ENCODE measurements at places on chromosomes 6 and 20. TPM values are rescaled to one million over a fixed set of nuclear protein-coding genes. Genes with fewer than 3 reads are reported as not detected.
A peak's percentile ranks its signal among the peaks of the same experiment; 100 is the strongest.

GRCh38 chr6:158460602-158461169, 99.2 kb upstream of the TMEM181 start:
- DNase-seq: no peak

- no peak for DNase-seq
Observed at GRCh38 chr6:84243240-84243639, 15.8 kb upstream of the CEP162 start.

DNA sequence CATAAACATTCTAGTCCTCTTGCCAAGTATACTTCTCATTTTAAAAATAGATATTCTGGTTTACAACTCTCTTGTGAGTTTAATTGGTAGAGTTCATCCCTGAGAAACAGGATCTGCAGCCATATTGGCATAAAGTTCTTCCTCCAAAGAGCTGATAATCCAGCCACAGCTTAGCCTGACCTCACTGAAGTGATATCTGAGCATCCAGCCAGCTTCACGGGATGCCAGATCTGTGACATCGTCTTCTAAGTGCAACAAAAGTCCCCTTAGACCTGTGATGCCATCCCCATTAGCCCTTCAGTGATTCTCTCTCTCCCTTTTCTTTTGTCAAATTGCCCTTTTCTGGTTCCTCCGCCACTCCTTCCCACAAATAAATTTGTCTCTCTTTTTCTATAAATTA, 180.6 kb upstream of the STXBP5 start:
- no peak for DNase-seq

DNA sequence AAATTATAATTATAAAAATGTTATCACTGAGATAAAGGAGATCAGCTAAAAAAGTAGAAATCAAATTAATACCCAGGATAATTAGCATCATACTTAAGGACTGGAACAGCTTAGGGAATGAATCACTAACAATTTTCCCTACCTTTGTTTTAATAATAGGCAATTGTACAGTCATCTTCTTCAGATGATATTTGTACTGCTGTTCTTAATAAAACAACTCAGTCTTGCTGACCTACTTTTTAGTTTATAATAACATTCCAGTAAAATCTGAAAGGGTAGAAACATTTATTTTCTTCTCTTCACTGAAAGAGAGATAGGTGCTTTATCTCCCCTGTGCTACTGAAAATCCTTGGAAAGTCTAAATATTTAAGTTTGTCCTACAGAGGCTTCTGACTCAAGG, 271.2 kb upstream of the THEMIS start:
- no peak for DNase-seq

MEP1A gene
- total RNA-seq: not detected

- DNase-seq: no peak
Observed at GRCh38 chr20:34013554-34013953, 19.8 kb downstream of the RALY start.

FOXQ1 gene
- total RNA-seq: not detected

GRCh38 chr6:36636283-36636682, 42.1 kb downstream of the SRSF3 start:
- DNase-seq: peak; percentile 71

GRCh38 chr6:45327956-45328522, at the start of gene RUNX2:
Gene RUNX2 (plus strand): TSS chr6:45328330. CDS start chr6:45328727, 397 bp downstream.
- no peak for DNase-seq

LY6G6F gene
- total RNA-seq: not detected

PTK6 gene
- 0.13 TPM for total RNA-seq

- no peak for DNase-seq
Observed at GRCh38 chr6:18368277-18369105, 18.7 kb upstream of the RNF144B start.

GRCh38 chr6:152161501-152161900, 354.0 kb downstream of the ESR1 start:
- no peak for DNase-seq

DNA sequence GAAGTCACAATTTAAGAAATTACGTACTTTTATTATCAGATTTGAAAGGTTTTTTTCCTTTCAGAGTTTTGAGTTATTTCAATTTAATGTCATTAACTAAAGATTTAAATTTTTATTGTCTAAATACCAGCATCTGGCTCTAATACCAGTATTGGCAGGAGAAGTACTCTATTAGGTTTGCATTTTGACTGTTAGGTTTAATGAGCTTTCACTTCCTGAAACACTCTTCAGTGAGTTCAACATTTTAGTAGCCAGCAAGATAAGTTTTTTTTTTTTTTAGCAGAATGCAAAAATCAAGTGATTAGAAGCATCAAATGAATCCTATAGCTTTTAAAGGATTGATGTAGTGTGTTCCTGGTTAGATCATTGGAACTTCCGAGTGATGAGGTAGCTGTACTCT, 34.0 kb upstream of the SCGN start:
- no peak for DNase-seq

SNAP91 gene
- 2.3 TPM for total RNA-seq

ZC3H12D gene
- 0.51 TPM for total RNA-seq

DNA sequence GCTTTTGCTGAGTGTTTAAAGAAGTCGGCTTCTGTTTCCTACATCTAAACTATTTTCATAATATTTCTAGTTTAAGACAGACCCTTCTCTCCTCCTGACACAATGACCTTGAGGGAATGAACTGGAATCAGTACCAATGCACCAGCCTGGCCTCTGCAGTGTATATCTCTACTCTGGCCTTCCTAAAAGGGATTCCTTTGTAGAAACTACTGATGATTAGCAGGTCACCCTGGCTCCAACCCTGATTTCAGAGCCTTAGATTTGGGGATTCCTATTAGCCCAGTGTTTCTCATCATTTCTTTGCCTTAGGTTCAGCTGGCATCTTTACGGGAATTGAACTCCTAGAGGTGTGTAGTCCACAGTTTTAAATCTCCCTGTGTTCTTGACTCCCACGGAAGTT, 75.4 kb downstream of the ADGRB3 start:
- no peak for DNase-seq

DNA sequence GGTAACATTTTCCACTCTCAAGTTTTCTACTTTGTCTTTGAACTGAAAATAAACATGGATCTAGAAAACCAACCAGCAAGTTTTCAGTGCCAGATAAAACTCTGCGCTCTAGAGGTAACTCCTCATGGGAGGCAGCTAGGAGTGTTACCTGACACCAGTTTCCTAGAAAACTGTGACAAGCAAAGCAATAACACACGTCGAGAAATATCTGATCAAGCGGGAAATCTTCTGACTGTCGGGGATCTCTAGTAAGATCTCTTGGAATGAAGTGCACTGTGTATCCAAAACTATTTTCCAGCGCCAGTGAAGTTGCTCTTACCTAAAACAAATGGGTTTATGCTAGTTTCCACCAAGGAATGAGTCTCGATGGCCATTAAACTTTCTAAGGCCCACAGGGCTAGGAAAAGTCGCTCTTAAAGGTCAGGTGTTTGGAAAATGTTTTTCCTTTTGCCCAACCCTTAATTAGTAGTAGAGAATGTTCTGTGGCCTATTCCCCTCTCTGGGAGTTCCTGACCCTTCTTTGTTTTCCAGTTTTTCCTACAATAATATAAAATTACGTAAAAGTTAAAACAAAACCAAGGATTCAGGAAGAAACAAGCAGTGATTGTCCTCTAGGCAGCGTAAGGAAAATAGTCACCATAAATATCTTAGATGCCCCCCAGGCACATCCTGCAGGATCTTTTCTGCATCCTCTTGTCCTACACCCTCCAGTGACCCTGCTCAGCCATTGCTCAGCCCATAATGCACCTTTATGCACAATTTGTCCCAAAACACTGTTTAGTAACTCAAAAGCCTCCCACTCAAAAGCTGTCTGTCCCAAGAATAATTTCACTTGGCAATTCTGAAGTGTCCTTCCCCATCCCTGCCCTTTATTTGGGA, 137.7 kb upstream of the AKAP12 start:
- no peak for DNase-seq

DNA sequence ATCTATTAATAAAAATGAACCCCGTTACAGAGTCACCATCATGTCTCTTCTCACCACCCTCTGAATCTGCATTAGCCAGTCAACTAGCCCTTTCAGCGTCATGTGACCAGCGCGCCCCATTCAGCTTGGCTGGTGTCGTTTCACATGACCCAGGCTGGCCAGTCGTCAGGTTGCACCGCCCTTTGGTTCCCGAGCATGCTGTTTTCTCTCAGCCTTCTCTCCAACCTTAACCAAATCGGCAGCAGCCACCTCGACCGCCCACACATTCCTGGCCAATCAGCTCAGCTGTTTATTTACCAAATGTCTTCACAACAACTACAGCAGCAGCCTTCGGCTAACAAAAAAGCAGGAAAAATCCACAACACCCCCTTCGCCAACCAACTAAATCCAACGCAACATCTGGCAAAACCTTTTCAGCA, 5.6 kb downstream of the SRSF3 start:
- peak; percentile 67 for DNase-seq

RAB23 gene
- 10.8 TPM for total RNA-seq

DEK gene
- total RNA-seq: 63.0 TPM

- DNase-seq: peak; percentile 52
Observed at GRCh38 chr20:53857723-53858236, 212.6 kb downstream of the BCAS1 start.

GRCh38 chr20:60759651-60760050, 492.4 kb upstream of the CDH4 start:
- DNase-seq: no peak

GRCh38 chr6:110183292-110183885, 3.2 kb downstream of the CDC40 start:
- no peak for DNase-seq

DACT2 gene
- total RNA-seq: 1.6 TPM

BCAS4 gene
- 2.6 TPM for total RNA-seq

DNA sequence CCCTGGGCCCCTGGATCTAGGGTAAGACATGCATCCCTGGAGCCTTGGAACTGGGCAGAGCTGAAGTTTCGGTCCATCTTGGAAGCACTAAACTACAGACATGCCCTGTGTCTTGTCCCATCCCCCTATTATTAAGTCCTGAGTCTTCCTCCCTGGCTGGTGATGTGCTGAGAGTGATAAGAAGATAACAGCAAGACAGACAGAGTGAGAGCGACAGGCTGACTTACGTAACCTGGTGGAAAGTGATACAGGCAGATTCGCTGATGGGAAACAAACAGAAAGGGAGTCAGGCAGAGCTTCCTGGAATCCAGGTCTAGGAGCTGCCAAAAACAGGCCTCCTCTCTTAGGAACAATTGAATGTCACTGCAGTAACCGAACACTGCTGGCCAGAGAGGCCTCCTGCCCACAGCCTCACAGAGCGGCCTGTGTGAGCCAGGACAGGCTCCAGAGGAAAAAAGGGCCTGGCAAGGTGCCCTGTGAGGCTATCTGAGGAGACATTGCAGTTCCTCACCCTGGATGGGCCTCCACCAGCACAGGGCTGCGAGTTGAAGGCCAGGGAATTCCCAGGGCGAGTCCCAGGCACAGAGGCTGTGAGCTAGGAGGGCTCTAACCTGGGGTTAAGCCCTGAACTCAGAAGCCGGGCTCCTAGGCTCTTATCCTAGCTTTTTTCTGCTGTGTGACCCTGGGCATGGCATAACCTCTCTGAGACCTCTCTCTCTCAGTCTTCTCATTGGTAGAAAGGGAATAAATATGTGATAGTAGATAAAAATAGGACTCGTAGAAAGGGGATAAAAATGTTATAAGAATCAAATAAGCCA, 34.2 kb upstream of the B4GALT5 start:
- peak; percentile 94 for DNase-seq

DNAH8 gene
- 0.03 TPM for total RNA-seq

DNA sequence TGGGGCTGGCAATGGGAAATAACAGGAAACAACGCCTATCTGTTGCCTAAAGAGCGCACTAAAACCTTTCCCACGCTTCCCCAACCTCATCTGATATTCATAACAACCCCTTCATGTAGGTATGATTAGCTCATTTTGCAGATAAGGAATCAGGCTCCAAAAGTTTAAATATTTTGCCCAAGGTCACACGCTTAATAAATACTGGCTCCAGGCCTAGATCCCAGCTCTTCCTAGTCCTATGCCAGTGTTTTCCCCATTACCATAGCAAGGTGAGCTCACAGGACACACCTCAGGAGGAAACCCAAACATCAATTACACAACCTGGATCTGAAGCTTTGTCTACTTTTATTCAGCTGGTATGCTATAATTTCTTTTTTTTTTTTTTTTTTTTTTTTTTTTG, 19.6 kb downstream of the MBOAT1 start:
- no peak for DNase-seq

RHAG gene
- 0.62 TPM for total RNA-seq

GRCh38 chr20:41853806-41854205, 235.6 kb upstream of the CHD6 start:
- DNase-seq: no peak

DNA sequence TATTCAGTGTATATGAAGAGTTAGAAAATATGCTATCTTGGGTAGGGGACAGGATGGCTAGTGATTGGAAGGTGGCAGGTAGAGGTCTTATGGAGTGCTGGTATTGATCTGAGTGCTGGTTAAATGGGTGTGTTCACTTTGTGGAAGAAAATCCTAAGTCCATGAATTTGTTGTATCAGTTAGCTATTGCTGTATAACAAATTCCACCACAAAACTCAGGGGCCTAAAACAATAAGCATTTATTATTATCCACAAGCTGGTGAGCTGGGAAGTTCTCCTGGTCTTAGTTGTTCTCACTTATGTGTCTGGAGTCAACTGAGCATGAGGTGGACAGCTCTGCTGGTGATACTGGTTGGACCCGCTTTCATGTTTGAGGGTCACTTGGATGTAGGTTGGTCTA, 212.2 kb upstream of the PLCB4 start:
- DNase-seq: no peak
